ENCODE measurements at places on chromosomes 16 and 17. TPM values are rescaled to one million over a fixed set of nuclear protein-coding genes. Genes with fewer than 3 reads are reported as not detected.
A peak's percentile ranks its signal among the peaks of the same experiment; 100 is the strongest.

CCDC40 gene
- 5.4 TPM for total RNA-seq

SHISA9 gene
- total RNA-seq = 0.66 TPM

MYL11 gene
- total RNA-seq = not detected

NPIPB8 gene
- total RNA-seq = 1.3 TPM

DNA sequence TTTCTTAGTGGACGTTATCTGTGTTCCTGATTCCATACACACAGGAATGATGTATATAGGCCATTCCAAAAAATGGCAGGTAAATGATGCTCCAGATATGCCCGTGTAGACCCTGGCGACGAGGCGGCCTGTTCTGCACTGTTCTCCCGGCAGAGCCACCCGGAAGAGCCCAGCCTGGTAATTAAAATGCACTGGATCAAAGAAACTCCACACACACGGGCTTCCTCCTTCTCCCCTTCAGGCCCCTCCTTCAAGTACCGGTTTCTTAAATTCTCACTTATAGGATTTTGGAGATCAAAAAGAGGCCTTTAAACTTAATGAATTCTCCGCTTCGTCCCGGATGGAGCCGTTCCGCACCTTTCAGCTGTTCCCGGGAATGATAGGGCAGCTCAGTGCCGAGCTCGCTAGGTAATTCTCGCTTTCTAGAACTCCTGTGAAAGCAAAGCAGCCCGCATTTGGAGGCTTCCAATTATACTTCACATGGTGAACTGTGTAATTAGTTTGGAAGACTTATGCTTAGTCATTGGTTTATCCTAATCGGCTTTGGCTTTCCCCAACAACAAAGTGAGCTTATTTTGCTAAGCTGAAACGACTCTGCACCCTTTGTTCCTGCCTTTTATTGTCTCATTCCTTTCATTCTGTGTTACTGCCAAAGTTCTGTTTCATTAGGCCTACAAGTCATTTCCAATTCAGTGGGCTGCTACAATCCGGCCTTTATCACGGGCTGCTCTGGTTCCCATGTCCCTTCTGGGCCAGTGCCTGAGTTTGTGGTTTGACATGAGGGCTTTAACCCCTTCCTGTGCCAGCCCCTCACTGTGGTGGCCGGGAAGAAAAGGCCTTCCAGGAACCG is 150.0 kb downstream of the MSI2 start:
- DNase-seq = no peak

- DNase-seq = peak; percentile 62
Measured at GRCh38 chr16:48503779-48504178, 106.2 kb downstream of the N4BP1 start.

DNA sequence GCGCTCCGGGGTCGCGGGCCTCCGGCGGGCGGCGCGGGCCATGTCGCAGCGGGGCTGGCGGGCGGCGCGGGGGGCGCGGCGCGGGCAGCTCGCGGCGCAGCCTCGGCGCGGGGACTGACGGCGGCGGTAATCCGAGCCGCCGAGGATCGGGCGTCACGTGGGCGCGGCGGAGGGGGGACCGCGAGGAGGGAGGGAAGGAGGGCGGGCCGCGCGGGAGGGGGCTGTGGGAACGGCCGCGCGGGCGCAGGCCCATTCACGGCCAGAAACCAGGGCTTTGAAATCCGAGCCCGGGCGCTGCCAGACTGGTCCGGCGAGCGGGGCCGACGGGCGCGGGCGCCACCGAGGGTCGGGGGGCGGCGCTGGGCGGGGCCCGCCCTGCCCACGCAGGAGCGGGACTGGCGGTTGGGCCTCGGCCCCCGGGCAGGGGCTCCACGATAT is at the start of gene MTSS2:
MTSS2 (minus strand) TSS at position 116 of the 438 bp plus-strand sequence. CDS start 262 bp downstream, outside the sequence.
- peak; percentile 74 for DNase-seq

DNA sequence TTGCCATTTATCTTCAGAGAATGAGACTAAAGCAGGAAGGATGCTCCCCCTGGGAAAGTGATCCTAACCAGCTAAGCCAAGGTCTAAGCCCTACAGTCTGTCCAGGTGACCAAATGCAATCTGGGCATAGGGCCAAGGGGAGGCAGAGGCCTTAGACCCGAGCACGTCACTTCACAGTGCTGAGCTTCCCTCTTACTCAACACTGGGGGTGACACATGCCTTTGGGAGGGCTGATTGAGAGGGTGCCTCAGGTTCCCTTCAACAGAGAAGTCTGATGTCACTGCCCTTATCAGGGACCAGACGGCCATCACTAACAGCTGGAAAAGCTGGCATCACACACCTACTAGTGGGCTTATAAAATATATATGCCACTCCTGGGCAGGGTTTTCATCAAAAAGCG is 4.0 kb downstream of the CIAO2B start:
- DNase-seq = no peak

- DNase-seq = no peak
Measured at GRCh38 chr16:61042737-61043136, 993.5 kb downstream of the CDH8 start.

DNA sequence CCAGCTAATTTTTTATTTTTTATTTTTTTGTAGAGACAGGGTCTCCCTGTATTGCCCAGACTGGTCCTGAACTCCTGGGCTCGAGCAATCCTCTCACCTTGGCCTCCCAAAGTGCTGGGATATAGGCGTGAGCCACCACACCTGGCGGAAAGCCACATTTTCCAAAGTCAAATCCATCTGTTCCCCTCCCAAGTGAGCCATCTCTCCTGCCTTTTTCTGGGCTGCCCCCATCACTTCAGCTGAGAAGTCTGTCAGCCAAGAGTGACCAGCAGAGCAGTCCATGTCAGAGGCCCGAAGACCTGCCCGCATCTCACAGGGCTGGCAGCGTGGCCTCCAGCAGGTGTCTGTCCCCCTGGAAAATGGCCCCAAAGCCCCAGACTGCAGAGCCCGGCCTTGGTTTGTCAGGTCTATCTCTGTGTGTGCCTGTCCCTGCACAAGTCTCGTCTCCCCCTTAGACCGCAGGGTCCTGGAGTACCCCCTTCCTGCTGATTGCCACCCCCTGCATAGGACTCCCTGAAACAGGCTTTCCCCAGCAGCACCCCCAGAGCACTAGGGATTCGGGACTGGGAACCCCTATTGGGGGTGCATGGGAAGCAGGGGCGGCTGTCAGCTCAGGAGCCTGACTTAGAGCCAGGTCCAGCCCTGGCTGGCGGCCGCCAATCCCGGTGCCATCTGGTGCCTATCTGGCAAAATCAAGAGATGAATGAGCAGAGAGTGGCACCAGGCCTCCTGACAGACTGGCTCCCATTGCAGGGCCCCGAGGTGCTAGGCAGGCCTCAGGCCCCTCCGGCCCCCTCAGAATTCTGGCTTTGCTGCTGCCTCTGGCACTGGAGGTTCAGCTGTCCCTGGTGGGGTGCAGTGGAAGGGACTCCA is 7.8 kb downstream of the TTYH2 start:
- DNase-seq = no peak

GRCh38 chr17:16922386-16923096 is 49.4 kb downstream of the TNFRSF13B start:
- no peak for DNase-seq

Data from Peyer's patch (tissue), 4 donors.